ENCODE measurements at places on chromosomes 1 and 21. TPM values are rescaled to one million over a fixed set of nuclear protein-coding genes. Genes with fewer than 3 reads are reported as not detected.

GRCh38 chr1:238898856-238899255, 487.5 kb upstream of the CHRM3 start:
- no peaks in the 10 kb centered on the region for H3K27me3 ChIP-seq
- H3K36me3 ChIP-seq = no peaks in the 10 kb centered on the region
- no peak overlapping the region for H3K27ac ChIP-seq
- H3K4me1 ChIP-seq = no peaks in the 10 kb centered on the region
- H3K4me3 ChIP-seq = no peak overlapping the region
- no peak for DNase-seq

GRCh38 chr1:59698386-59698785, 116.4 kb upstream of the HOOK1 start:
- H3K4me3 ChIP-seq = no peak overlapping the region
- no peaks in the 10 kb centered on the region for H3K27me3 ChIP-seq
- peaks cover 24% of the 10 kb centered on the region for H3K4me1 ChIP-seq
- no peak overlapping the region for H3K27ac ChIP-seq

- no peak overlapping the region for H3K27ac ChIP-seq
- no peak overlapping the region for H3K4me3 ChIP-seq
- no peaks in the 10 kb centered on the region for H3K36me3 ChIP-seq
- H3K4me1 ChIP-seq = no peaks in the 10 kb centered on the region
- DNase-seq = no peak
These were observed 34.4 kb upstream of the IGSF21 start for GRCh38 chr1:18073066-18073642.

Gene ESPN
- total RNA-seq = 0.60 TPM

Gene HFM1
- 1.5 TPM for total RNA-seq

Gene IL24
- total RNA-seq = not detected

Gene NEK2
- not detected for total RNA-seq

Gene OR6K3
- not detected for total RNA-seq

Data from tibial nerve (tissue), 4 donors.